ENCODE measurements at places on chromosomes 11 and 22.

- no peak for DNase-seq
These were observed 13.9 kb downstream of the SLC35E4 start for GRCh38 chr22:30649430-30650007.

DNA sequence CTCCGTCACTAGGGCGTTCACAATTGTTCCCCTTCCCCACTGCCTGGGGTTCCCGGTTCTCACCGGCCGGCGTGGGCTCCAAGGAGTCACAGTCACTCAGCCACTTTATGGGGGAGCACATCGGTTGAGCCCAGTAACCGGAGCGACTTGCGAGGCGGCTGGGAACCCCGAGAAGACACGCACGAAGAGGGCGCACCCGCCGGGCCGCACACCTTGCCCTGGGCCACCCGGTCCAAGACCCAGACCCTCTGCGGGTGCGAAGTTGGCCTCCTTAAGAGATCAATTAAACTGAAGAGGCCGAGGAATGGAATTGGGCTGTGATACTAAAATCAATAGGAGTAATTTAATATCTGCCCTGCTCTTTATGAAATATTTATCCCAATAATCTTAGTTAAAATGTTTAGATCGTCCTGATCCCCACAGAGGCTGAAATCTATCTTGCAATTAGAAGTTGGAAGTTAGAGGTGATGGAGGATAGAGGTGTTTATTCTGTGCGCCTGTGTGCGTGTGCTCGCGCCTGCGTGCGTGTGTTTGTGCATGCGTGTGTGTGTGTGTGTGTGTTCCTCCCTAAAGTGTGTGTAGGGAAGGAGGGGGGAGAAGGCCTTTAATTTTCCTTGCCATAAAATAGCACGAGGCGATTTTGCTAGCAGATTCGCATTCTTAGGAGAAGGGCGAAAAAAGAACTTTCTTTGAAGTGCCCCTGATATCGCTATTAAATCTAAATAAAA lies 954 bp upstream of the MN1 start:
- no peak for DNase-seq

DNA sequence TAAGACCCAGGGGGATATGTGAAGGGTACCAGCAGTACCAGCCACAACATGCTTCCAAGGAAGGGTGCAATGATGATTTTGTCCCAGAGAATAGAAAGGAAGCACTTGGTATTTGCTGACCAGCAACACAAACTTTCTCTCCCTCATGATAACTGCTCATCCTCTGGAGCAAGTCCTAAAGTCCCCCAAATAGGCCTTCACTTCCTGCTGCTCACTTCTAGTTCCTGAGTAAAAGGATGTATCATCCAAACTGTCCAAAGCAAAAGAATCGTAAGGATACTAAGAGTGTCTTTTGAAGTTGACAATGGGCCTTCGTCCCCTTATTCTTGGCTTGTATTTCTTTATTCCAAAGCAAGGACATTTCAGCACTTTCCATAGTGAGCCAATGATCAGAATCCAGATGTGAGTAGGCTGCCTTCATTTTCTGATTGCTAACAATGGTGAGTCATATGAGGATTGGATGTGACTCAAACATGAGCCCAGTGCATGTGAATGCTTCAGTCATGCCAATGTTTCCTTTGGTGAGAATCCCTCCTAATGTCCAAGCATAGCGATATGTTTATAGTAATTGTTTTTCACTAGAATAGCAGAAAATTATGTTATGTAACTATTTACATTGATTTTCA lies 243.4 kb upstream of the POU2AF2 start:
- DNase-seq: peak; percentile 77

- DNase-seq: no peak
These were observed 339.3 kb downstream of the DCDC1 start for GRCh38 chr11:31030138-31030792.

GRCh38 chr11:112564228-112564955 lies 303.7 kb upstream of the PLET1 start:
- DNase-seq: no peak
